Epithelial cell of esophagus (primary cell): ENCODE measurements at places on chromosomes 5 and 9.

DNA sequence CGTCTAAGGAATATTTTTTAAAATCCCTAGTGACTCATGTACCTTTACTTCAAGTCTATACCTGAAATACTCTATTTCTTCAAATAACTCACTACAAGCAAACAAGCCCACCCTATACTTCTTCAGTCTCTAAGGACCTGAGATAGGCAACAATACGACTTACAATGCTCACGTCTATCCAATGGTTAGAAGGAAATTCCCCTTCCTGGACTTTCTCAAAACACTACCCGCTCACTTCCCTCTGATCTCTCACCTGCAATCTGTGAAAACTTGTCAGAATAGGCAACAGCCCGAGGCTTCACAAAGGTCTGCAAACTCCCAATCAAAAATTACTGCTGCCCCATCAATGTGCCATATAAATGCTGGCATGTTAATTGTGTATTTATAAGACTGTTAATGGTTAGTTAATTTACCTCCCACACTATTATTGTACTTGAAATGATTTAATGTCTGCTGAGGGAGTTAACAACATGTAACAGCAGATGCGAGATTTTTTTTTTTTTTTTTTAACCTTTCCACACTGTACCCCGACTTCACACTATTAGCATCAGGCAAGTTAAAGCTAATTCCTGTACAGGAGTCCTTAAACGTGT is 27.3 kb downstream of the MAPKAP1 start:
- DNase-seq = peak; percentile 39

- DNase-seq = no peak
These were observed 5.0 kb downstream of the KCNIP1 start for GRCh38 chr5:170508660-170509347.

- no peak for DNase-seq
These were observed 267.6 kb downstream of the ISL1 start for GRCh38 chr5:51650824-51651223.

GRCh38 chr5:92527311-92528078 is 1053.5 kb downstream of the NR2F1-AS1 start:
- DNase-seq = peak; percentile 9

GRCh38 chr9:124040186-124040931 is 28.8 kb downstream of the LHX2 start:
- DNase-seq = no peak

DNA sequence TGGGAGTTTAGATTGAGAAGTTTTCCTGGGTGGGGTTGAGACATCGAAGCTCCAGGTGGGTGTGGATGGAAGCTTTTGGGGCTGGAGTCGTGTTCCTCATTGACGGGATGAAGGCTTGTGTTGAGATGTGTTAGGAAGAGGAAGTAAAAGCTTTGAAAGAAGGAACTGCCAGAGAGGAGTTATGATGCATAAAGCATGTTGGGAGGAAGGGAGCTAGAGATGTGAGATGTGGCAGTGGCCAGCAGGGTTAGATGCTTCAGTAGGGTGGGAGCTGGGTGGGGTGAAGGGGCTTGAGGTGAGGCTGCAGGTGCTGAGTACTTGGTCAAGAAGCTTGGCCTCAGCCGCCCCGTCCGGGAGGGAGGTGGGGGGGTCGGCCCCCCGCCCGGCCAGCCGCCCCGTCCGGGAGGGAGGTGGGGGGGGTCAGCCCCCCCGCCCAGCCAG is 56.7 kb downstream of the HSPA4 start:
- no peak for DNase-seq

DNA sequence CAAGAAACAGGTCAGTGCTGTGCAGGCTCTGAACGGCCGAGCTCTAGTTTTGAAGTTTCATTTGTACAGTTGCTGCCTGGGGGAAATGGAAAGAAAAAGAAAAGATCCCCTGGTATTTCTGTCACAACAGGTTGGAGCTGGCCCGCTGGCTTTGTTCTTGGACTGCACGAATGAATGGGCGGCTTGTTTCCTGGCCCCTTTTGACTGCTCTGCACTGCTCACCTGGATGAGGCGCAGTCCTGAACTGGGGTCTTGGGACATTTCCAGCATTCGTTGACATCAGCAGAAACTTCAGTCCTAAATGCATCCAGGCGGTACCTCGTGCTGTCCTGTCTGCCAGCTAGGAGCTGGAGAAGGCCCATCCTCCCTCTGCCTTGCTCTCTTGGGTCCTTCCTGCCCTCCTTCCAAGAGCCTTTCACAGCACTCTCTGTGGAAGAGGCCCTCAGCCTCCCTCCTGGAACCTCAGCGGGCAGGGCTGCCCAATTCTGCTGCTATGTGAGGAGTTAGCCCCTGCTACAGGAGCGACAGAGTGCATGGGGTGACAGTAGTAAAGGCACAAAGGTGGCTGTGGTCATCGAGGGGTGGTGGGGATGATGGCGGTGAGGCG is 189.2 kb downstream of the FSTL4 start:
- peak; percentile 46 for DNase-seq

DNA sequence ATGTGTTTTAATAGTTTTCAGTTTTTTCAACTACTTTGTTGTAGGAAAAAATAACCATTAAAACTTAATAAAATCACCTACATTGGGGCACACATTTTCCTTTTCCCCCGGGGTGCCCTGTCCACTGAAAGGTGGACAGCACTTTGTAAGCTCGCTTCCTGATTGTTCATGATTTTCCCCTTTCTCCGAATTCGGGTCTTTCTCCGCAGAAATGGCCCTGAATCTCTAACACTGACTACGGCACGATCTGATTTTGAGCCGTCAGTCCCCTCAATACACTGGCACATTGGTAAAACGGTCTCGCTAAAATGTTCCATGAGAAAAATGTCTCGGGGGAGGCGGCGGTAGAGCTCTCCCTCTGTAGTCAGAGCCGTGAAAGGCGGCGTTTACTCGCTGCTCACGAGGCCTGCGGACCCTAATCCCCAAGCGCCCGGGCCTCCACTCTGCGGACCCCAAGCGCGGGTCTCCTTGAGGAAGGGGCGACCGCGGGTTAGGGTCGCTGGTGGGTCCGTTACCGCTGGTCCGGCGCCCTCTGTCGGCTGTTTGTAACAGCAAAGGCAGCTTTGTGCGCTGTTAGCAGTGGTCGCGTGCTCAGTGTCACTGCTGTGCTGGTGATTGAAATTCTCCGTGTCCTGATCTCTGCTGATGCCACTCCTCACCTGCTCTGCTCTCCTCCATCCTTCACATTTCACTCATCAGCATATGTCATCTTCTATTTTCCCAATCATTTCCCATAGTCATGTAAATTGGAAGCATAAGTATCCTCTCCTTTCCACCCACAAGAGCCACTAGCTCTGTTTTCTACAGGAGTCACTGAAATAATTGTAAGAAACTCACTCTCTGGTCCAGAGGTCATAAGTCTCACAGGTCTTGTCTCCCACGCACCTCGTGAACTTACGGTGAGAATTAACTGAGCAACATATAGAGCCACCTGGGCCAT is 10.8 kb upstream of the IFNA2 start:
- DNase-seq = peak; percentile 24

GRCh38 chr5:51518607-51519006 is 135.4 kb downstream of the ISL1 start:
- no peak for DNase-seq

GRCh38 chr5:157665467-157666070 is 5.8 kb upstream of the C5orf52 start:
- peak; percentile 88 for DNase-seq

DNA sequence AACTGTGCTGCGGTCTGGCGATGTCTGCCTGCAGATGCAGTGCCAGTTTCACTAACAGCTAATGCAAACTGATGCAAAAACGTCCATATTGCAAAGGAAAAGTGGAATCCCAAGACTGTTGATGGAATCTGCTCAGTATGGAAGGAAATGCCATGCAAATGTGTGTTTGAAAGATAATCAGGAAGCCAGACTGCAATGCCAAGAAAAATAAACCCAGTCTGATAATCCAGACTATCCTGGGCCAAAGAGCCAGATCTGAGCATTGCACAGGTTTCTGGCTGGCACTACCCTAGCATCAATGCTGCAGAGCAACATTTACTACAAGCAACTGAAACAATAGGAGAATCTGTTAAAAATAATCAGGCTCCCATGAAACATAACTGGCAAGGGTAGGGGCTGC is 130.3 kb downstream of the FSTL4 start:
- no peak for DNase-seq

GRCh38 chr5:119031011-119031886 is 39.6 kb upstream of the DMXL1 start:
- no peak for DNase-seq

DNA sequence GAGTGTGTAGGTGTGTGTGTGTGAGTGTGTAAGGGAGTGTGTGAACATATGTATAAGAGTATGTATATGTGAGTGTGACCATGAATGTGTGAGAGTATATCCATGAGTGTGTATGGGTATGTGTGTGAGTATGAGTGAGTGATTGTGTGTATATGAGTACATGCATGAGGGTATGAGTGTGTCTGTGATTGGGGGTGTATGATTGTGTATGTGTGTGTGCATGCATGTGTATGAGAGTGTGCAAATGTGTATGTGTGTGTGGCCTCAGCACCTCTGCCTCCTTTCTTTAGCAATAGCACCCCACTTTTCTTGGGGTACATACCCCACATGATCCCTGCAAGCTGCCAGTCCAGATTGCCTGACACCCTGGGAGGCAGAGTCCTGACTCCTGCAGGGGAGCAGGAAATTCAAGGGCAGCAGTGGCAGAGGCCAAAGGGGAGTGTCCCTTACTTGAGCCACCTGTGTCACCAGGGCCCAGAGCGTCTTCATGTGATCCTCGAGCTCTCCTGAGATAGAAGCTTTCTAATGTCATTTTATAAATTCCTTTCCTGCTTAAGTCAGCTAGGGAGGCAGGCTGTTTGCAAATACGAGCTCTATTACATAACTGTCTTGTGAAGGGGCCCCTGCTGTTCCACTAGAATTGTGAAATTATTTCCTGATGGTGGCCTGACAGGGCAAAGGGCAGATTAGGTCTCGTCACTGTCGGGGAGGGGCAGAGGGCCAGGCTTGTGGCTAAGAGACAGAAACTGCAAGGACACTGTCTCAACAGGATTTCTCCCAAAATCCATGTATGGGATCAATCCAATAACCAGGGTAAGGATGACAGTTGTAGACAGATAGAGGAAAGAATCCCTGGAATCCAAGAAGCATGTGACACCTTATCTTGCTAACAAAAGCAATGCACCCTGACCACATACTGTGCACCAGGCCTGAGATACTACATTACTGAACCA is 389.1 kb downstream of the GADD45G start:
- DNase-seq = no peak

DNA sequence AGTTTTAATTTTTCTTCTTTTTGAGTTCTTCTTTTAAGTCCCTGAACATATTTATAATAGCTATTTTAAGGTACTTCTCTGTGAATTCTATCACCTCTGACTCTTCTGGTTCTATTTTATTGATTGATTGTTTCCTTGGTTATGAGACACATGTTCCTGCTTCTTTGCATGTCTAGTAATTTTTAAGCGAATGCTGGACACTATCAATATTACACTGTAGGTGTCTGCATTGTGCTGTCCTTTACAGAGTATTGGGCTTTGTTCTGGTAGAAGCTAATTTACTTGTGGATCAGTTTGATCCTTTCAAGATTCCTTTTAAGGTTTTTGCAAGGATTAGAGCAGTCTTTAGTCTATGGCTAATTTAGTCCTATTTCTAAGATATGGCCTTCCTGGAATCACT is 195.7 kb downstream of the GAPVD1 start:
- no peak for DNase-seq

DNA sequence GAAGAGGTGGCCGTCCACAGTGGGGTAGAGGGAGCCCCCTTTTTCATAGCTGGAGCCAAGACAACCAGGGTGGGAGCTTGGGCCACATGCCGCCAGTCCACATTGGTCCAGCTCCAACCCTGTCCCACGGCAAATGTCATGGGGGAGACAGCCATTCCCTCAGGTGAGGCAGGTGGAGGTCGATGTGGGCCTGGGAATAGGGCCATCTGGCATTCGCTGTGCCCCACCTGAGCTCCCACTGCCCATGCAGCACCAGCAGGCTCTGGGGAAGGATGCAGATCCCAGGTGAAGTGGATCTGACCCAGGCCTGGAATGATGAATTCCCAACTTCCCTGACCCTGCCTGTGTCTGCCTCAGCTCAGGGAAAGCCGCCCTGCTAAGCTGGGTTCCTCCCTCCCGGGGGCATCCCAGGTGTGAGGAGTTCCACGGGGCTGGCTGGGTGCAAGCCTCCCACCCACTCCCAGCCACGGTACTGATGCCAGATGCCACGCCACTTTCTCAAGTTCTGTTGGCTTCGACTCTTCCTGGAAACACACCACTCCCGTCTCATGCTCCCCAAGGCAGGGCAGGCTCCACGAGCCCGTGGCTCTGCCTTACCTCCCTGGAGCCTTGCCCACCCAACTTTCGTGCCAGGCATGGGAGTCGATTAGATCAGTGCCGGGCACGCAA is 25.2 kb upstream of the FCN2 start:
- no peak for DNase-seq

- no peak for DNase-seq
These were observed 194.0 kb downstream of the IRX1 start for GRCh38 chr5:3789519-3790193.

DNA sequence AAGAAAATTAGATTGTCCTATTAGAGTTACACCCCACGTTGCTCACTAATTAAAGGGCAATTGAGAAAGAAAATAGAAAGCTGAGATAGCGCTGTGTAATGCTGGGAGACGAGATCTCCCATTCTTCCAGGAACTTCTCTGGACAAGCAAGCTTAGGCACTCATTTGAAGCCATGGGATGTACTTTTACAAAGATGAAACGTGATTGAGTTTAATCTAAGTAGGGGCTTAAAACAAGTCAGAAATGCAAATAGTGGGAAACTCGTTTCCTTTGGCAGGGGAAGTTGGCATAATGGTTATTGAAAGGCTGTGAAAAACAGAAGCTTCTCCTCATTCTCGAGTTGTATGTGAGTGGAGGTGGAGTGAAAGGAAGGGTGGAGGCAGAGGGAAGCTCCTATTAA is 3.7 kb downstream of the PRDM6 start:
- no peak for DNase-seq

DNA sequence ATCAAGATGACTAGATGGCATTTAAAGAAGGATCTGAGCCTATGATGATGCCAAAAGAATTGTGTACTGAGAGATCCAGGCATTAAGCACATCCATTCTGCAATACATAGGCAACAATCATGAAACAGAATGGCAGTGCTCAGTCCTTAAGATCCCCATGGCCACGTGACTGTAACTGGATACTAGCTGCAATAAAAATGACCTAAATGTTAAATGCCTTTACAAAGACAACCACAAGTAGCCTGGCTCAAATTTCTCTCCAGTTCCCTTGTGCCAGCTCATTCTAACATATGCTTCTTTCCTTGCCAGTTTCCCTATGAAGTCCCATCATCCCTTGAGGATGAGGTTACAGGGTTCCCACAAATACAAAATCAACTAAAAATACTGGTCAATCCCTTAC is 148.3 kb upstream of the GHR start:
- DNase-seq = peak; percentile 2

DNA sequence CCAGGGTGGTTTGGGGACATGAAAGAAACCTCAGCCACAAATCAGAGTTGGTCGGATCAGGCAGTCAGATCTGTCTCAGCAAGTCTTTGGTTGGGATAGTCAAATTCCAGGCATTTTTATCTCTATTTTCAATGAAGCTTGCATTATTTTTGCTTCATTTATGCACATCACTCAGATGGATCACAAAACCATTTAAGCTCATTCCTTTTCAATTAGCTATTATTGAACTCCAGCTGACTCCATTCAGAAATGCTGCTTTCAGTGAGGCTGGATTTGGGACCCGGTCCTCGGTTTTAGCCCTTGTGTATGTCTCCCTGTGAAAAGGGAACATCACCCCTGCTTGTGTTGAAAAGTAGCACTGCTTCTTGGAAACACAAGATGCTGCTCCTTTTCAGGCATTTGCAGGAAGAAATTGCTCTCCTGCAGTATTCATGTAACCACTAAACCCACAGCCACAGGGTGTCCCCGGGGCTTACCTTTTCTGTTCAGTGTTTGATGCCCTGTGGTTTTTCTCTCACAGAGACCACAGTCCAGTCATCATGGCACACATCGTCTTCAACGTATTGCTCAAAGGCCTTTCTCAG is 232.9 kb downstream of the NFIB start:
- DNase-seq = peak; percentile 70
